Hepatocyte (in vitro differentiated cells): ENCODE measurements at places on chromosomes 2 and 18.

GRCh38 chr2:71730785-71731383, 277.5 kb downstream of the DYSF start:
- no peak for DNase-seq
- H3K4me1 ChIP-seq = no peaks in the 10 kb centered on the region
- no peaks in the 10 kb centered on the region for H3K36me3 ChIP-seq

GRCh38 chr2:11762031-11762430, 15.6 kb downstream of the LPIN1 start:
- H3K27me3 ChIP-seq = no peaks in the 10 kb centered on the region
- H3K4me3 ChIP-seq = no peak overlapping the region
- no peak for DNase-seq
- H3K27ac ChIP-seq = no peak overlapping the region

DNA sequence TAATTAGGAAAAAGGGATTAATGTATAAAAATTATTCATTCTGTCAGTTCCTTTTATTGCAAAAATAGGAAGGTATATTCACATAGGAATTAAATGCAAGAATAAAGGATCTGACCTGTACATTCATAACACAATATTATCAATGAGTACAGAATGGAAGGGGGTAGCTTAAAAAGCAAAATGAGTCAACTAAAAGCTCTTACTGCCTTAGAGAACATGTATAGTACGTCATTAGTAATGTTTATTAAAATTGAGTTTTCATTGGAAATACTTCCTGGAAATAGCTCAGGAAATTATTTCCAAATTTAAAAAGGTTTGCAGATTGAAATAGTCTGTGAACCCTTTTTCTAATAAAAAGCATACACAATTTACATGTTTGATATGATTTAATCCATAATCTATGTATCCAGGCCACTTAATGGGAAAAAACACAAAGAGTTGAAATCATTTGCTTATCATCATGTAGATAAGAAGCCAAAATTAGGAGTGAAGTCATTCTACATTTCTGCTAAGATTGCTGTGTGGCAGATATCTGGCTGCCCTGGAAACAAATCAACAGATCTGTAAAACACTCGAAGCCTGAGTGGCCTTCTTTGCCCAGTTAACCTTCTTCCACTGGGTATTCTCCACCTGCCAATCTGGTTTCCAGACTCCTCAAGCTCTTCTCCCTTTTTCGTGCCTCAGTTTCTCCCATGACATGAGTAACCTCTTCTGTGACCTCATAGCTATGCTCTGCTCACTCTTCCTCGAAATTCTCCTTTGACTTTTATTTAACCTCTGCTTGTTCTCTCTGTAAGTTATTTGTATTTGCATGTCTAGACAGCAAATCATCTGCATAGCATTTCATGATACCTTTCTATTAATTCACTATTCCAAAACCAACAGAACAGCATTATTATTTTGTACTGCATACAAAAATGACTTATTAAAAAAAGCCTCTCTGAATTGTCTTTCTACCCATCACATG, 181.2 kb upstream of the REV1 start:
- no peaks in the 10 kb centered on the region for H3K27me3 ChIP-seq
- no peak overlapping the region for H3K4me3 ChIP-seq
- no peak for DNase-seq
- H3K27ac ChIP-seq = no peak overlapping the region
- no peaks in the 10 kb centered on the region for H3K36me3 ChIP-seq
- no peaks in the 10 kb centered on the region for H3K4me1 ChIP-seq

DNA sequence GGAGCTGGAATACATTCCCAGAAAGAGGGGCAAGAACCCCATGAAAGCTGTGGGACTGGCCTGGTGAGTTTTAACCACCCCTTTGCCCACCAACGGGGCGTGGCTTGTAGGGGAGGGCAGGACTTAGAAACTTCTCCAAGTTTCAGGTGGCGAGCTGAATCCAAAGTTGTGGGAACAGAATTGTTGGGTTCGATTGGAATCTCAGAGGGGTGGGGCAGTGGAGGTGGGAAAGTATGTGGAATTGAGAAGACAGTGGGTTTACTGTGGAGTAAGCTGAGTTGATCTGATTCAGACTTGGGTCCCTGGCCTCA, 1.1 kb downstream of the PNKD start:
- peaks cover 21% of the 10 kb centered on the region for H3K4me1 ChIP-seq
- H3K27ac ChIP-seq = peak overlapping the region; percentile 76
- peak overlapping the region; percentile 17 for H3K4me3 ChIP-seq
- H3K27me3 ChIP-seq = no peaks in the 10 kb centered on the region
- DNase-seq = peak; percentile 38

DNA sequence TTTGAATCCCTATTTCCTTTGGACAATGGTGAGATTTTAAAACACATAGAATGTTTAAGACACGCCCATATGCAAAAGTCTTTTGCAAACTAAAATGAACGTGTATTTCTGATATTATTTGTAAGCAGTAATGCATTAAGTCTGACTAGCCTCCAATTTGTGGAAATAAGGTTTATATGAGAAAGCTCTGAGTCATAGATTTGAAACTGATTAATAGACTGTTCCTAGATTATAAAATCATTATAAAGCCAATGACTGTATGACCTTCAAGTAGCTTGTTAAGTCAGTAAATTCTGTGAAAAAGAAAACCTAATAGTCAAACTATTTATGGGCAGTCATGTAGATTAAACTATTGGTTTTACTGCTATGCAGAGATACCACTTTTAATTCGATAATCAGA, 12.8 kb upstream of the EFEMP1 start:
- H3K36me3 ChIP-seq = no peaks in the 10 kb centered on the region
- no peak for DNase-seq
- no peak overlapping the region for H3K27ac ChIP-seq
- H3K4me3 ChIP-seq = no peak overlapping the region

DNA sequence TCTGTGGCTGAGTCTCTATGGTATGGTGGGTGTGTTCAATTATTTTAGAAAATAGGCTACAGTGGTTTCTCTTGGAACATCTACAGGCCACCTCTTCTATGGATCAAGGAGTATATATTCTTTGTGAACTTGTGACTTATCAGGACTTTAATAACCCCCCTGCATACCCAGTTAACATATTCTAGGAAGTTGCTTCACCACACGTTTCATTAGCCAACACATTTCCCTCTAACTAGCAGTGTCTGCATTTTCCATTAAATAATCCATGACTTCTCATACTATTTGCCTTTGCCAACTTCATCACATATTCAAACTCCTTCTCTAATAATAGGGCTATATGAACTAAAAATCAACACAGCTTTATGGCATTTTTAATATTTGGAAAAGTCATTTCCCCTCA, 187.6 kb upstream of the ARL4C start:
- no peaks in the 10 kb centered on the region for H3K27me3 ChIP-seq
- no peak overlapping the region for H3K27ac ChIP-seq
- H3K36me3 ChIP-seq = no peaks in the 10 kb centered on the region
- no peak for DNase-seq
- H3K4me1 ChIP-seq = peaks cover 17% of the 10 kb centered on the region

DNA sequence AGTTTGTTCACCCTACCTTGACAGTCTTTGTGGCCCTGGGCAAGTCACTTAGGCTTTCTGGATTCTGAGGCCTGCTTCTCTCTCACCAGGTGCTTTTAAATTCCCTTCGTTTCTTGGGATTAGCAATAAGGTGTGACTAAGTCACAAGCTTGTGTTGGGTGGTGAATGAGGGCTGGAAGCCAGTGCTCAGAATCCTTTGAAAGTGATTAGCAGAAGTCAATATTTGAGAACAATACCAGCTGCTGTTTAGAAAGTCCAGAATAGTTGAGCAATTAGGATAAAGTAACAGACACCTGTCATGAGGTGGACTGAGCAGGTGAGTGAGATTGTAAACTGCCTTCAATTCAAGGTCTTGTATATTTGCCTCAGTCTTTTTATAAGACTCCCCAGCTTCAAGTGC, 19.3 kb upstream of the MGAT5 start:
- H3K4me1 ChIP-seq = peaks cover 4% of the 10 kb centered on the region
- peak overlapping the region; percentile 24 for H3K27ac ChIP-seq
- H3K27me3 ChIP-seq = no peaks in the 10 kb centered on the region
- no peaks in the 10 kb centered on the region for H3K36me3 ChIP-seq
- no peak overlapping the region for H3K4me3 ChIP-seq
- peak; percentile 24 for DNase-seq

DNA sequence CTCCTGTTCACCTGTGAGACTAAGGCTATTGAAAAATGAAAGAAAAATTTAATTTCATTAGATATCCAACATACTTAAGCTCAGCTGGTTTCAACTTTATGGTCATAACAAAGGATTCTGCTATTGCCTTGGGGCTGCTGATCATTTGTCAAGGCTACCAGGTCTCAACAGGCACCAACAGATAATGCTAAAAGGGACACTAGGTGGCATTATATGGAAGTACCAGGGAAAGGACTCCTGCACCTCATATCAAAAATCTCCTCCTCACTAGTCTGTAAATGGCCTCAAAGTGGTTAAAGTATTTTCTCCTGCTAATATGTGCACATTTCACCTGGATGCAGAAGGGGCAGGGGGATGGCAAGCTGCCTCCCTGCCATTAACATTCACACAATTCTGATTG, 167.9 kb upstream of the REG3A start:
- no peaks in the 10 kb centered on the region for H3K36me3 ChIP-seq
- no peaks in the 10 kb centered on the region for H3K4me1 ChIP-seq
- H3K27ac ChIP-seq = no peak overlapping the region
- H3K27me3 ChIP-seq = no peaks in the 10 kb centered on the region
- no peak overlapping the region for H3K4me3 ChIP-seq

GRCh38 chr2:239557516-239557915, 156.7 kb upstream of the HDAC4 start:
- peaks cover 16% of the 10 kb centered on the region for H3K27me3 ChIP-seq
- no peak for DNase-seq
- no peaks in the 10 kb centered on the region for H3K36me3 ChIP-seq
- H3K4me1 ChIP-seq = no peaks in the 10 kb centered on the region
- H3K4me3 ChIP-seq = no peak overlapping the region

DNA sequence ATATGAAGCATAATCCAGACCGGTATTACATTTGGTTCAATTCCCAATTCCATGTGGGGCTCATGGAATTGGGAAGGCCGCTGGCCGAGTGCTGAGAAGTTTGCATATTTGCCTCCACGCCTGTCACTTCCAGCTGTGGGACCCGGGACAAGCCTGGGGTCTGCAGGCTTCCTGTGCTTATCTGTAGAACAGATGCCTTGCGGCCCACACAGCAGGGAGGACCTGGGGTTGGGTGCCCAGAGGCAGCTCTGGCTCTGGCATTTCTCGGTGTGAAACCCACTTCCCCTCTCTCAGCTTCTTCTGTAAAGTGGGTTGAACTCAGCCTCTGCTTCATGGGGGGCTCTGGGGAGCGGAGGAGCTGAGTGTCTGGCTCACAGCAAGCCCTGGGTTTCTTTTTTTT, 97.9 kb downstream of the SH3BP4 start:
- H3K36me3 ChIP-seq = no peaks in the 10 kb centered on the region
- H3K4me3 ChIP-seq = no peak overlapping the region
- H3K27me3 ChIP-seq = no peaks in the 10 kb centered on the region
- DNase-seq = no peak
- peaks cover 14% of the 10 kb centered on the region for H3K4me1 ChIP-seq

DNA sequence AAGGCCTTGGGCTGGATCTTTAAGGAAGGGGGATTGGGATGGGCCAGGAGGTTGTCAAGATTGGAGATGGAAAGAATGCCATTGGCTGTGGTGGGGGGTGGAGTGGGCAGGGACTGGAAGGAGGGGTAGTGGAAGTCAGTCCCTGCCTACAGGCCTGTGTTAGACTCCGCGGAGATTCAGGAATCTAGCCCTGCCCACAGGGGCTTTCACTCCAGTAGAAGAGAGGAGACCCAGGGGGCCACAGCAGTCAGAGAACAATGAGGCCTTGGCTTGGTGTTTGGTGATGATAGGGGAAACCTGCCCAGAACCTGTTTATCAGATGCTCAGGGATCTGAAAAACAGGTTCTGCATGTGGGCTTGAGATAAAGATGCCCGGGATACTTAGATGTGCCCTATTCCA, 6.1 kb downstream of the STEAP3 start:
- peaks cover 9% of the 10 kb centered on the region for H3K4me1 ChIP-seq
- no peak for DNase-seq
- no peaks in the 10 kb centered on the region for H3K36me3 ChIP-seq
- no peak overlapping the region for H3K4me3 ChIP-seq

DNA sequence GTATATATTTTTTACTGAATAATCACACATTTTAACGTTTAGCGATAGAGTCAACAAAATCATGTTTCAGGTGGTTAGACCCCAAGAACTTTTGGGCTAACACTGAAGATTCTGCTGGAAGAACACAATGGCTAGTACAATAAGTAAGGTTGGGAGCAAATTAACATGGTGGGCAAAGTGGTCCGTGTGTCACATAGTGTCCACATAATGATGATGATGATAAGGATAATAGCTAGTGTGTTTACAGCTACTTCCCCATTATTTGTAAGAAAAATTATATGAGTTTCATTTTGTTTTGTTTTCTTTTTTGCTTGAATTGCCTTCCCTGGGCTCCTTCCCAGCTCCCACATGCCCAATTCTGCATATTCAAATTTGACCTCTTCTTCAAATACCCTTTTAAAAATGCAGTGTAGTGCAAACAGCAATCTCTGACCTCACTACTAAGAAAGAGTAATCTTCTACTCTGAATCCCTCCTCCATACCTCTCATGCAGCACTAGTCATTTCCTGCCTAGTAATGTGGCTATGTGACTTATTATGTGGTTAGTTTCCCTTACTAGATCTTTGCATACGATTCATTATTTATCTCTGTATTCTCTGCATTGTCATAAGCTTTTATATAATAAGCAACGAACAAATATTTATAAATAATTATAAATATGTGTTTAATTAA, 16.9 kb upstream of the VPS54 start:
- H3K27me3 ChIP-seq = no peaks in the 10 kb centered on the region
- no peaks in the 10 kb centered on the region for H3K36me3 ChIP-seq
- no peaks in the 10 kb centered on the region for H3K4me1 ChIP-seq
- H3K27ac ChIP-seq = no peak overlapping the region
- no peak for DNase-seq

GRCh38 chr18:58992301-58993231, 127.9 kb downstream of the ZNF532 start:
- no peaks in the 10 kb centered on the region for H3K36me3 ChIP-seq
- H3K4me1 ChIP-seq = no peaks in the 10 kb centered on the region
- H3K27me3 ChIP-seq = no peaks in the 10 kb centered on the region
- H3K27ac ChIP-seq = no peak overlapping the region
- no peak for DNase-seq
- H3K4me3 ChIP-seq = no peak overlapping the region

GRCh38 chr2:137179542-137179941, 414.2 kb downstream of the THSD7B start:
- no peaks in the 10 kb centered on the region for H3K36me3 ChIP-seq
- H3K4me3 ChIP-seq = no peak overlapping the region
- no peaks in the 10 kb centered on the region for H3K27me3 ChIP-seq
- no peak overlapping the region for H3K27ac ChIP-seq
- DNase-seq = no peak
- H3K4me1 ChIP-seq = peaks cover 3% of the 10 kb centered on the region
